ENCODE measurements at places on chromosomes 2 and 18. TPM values are rescaled to one million over a fixed set of nuclear protein-coding genes. Genes with fewer than 3 reads are reported as not detected.

GRCh38 chr2:222193328-222193983 lies 105.3 kb downstream of the PAX3 start:
- no peak for DNase-seq

GRCh38 chr2:31020713-31021112 lies 117.5 kb downstream of the GALNT14 start:
- no peak for DNase-seq

The KCNIP3 gene
- polyA plus RNA-seq = 6.2 TPM

- no peak for DNase-seq
These were observed 124.8 kb downstream of the COL6A3 start for GRCh38 chr2:237289139-237289538.

GRCh38 chr18:35010993-35011392 lies 30.2 kb upstream of the MAPRE2 start:
- no peak for DNase-seq

GRCh38 chr2:112884869-112885505 lies 26.0 kb upstream of the IL37 start:
- DNase-seq = no peak

DNA sequence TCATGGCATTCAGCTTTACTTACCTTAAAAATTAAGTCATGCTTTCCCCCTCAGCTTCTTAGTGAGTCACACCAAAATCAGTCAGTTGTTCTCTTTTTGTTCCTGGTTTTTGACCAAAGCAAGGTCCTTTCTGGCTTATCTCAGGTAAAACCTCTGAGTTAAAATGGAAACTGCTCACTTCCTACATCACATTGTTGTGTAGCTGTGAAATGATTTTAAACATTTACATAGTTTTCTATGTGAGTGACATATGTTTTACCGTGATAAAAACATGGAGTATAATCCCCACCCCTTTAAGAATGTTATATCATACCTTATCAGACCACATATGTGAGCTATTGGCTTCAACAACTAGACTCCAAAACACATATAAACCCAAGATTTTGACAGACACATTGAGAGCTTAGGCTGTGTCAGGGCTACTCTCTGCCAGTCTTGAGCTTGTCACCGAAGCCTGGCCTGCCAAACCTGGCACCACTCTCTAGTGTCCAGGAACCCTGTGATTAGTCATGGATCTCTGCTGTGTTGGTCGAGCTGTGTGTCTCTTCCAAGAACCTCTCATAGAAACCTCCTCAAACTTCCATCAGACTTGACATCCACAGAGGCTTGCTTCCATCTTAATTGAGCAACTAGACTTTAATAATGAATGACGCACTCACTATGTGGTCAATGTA lies 294.5 kb upstream of the FBXO11 start:
- DNase-seq = no peak

The AMER3 gene
- 0.06 TPM for polyA plus RNA-seq

GRCh38 chr2:121903037-121903689 lies 147.7 kb downstream of the TSN start:
- no peak for DNase-seq

DNA sequence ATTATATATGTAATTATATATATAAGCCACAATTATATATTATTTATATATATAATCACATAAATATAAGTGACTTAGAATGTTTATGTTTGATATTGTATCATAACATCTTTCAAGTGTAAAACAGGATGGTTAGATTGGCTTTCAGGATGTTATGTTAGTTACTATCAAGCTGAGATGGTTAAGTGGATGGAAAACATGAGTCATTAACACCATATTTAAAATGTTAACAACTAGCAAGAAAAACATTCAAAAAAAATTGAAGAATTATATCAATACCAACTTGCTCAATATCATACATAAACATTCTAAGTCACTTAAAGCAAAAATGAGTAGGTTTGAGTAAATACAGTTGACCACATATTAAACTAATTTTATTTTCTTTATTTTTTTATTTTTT lies 21.8 kb upstream of the RAB27B start:
- no peak for DNase-seq

- DNase-seq = no peak
These were observed 39.4 kb downstream of the CMPK2 start for GRCh38 chr2:6826081-6826913.

- DNase-seq = no peak
These were observed 62.4 kb upstream of the OTOF start for GRCh38 chr2:26540306-26540705.

The OSGEPL1 gene
- polyA plus RNA-seq = 18.5 TPM

- DNase-seq = no peak
These were observed 238.8 kb upstream of the GCFC2 start for GRCh38 chr2:75949385-75950030.

GRCh38 chr2:70574109-70574508 lies 20.5 kb upstream of the TGFA start:
- no peak for DNase-seq
